ENCODE measurements at places on chromosomes 3 and 15.

- ATAC-seq, result peak; percentile 48
These were observed 93.1 kb upstream of the KBTBD8 start for GRCh38 chr3:66904831-66905493.

GRCh38 chr15:68499620-68500312, 67.8 kb upstream of the ITGA11 start:
- no peak for ATAC-seq

DNA sequence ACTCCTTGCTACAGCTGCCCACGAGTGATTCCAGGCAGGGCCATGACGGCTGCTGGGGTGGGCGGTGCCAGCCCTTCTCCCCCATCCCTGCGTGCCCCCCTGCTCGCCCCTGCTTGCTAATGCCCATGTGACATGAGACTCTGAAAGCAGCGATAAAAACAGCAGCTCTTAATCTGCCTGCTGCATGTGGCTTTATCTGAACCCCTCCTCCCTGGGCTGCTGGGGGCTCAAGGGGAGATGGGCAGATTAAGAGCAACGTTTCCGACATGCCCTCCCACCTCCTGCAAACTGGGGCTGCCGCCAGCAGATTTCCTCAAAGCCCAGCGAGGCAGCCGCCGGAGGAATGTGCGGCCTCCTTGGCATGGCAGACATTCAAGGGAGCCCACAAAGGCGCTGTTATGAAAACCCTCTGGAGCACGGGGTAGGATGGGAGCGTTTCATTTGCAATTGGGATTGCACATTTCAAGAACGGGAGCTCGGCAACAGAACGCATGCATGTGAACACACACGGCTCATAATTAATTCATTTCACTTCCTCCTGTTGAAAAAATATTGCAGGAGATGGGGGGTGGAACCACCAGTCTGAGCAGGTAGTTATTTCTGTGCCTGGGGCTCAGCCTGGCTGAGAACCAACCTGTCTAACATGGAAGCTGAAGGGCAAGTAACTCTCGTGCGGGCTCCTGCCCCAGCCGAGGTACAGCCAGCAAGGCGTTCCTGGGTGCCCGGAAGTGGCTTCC, 504.2 kb upstream of the PROK2 start:
- peak; percentile 66 for ATAC-seq

DNA sequence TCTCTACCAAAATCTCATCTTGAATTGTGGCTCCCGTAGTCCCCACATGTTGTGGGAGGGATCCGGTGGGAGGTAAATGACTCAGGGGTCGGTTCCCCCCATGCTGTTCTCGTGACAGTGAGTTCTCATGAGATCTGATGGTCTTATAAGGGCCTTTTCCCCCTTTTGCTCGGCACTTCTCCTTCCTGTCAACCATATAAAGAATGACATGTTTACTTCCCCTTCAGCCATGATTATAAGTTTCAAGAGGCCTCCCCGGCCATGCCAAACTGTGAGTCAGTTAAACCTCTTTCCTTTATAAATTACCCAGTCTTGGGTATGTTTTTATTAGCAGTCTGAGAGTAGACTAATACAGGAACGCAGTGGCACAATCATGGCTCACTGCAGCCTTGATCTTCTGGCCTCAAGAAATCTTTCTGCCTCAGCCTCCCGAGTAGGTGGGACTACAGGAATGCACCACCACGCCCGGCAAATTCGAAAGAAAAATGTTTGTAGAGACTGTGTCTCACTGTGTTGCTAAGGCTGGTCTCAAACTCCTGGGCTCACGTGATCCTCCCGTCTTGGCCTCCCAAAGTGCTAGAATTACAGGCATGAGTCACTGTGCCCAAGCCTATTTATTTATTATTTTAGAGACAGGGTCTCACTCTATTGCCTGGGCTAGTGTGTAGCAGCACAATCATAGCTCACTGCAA, 101.0 kb downstream of the ATP10A start:
- ATAC-seq, result no peak

DNA sequence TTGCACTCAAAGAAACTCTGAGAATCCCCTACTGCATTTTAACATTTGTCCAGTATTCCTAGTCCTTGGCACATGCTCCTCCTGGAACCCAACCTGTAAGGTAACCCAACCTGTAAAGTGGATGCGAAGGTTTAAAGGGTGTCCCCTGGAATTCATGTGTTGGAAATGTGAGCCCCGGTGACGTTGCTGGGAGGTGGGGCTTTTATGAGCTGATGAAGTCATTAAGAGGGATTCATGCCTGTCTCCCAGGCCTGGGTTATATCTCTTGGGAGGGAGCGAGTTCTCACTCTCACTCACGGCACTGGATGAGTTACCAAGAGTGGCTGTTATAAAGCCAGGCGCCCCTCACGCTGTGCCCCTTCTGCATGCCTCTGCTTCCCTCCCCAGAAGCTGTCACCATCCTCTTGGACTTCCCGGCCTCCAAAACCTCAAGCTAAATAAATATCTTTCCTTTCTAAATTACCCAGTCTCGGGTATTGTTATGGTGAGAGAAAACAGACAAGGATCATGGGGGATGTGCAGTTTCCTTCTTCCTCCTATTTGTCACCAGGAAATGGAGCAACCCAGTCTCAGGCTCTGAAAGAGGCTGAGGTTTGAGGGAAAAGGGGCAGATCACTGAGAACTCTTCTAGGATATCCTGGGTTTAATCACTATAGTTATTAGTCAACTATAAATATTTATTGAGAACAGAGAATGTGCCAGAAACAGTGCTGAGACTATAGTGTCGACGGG, 7.6 kb downstream of the XXYLT1 start:
- ATAC-seq, result no peak

DNA sequence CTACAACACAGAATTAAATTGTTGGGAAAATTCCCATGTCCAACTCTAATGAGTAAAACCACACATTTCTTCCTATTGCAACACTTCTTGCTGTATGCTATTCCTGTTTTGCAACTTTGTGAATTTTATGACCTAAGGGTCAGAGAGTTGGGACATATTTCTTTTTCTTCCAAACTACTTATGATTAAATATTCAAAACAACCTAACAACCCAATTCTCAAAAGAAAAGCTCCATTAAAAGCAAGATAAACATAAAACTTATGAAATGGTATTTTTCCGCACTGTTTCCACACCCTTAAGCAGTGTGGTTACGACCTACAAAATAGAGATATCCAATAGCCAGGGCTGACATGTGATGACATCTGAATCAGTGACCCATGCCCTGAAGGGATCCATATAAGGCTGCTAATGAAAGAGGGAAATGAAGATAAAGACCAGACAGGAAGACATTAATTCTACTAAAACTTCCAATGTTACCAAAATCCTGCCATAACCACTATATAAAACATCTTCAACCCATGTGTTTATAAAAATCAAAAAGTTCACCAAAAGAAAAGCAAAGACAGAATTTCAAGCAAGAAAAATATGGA, 45.6 kb downstream of the DMXL2 start:
- no peak for ATAC-seq

DNA sequence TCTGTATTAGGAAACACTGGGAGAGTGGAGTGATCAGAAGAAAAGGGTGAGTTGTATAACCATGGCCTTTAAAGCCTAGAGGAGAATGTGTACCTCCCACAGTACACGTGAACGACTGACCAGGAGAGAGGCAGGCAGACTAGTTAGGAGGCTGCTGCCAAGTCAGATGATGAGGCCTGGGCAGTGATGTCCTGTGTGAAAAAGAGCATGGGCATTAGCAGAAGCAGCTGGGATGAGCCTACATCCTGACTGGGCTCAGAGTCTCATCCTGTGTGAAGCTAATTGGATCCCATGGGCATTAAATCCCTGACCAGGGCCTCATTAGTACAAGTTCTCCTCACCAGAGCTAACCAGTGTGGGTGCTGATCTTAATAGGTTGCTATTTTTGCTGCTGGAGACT, 89.1 kb upstream of the SLC2A2 start:
- ATAC-seq, result peak; percentile 36

DNA sequence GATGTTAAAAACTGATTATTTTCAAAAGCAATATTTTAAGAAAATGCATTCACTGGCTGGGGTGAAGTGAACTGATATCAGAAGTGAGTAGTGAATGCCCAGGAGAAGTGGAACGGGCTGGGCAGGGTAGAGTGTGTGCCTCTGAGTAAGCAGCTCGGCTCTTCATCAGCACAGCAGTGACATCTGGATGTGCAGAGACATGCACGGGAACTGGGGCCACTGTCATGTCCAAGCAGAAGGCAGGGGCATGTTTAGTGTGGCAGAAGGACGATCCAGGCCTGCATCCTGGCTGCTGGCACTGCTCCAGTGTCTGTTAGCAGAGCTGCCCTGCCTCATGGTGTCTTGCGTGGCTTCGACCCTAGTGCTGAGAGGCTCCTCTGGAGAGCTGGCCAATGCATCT, 305.6 kb upstream of the LRRFIP2 start:
- ATAC-seq, result no peak

DNA sequence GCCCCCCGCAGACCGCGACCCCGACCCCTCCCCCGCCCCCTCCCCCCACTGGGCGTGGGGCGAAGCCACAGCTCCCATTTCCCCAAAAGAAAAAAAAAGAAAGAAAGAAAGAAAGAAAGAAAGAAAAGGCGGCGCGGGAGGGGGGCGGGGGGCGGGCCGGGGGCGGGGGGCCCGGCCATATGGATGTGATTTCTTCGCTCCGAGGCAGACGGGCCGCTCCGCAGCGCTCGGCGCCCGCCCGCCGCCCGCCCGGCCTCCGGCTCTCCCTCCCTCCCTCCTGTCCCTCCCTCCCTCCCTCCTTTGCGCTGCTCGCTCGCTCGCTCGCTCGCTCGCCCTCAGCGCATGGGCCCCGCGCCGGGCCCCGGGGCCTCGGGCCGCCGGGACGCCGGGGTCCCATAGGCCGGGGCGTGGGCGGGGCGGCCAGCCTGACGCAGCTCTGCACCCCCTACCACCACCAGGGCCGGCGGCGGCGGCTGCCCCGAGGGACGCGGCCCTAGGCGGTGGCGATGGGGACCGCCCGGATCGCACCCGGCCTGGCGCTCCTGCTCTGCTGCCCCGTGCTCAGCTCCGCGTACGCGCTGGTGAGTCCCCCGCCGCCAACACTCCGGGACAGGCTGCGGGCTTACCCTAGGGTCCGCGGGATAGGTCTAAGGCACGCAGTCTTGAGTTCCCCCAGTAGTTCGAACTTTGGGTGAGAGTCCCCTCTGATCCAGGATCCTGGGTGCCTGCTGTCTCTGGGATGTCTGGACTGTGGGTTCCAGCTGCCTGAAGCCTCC, 5.7 kb downstream of the PTH1R start:
- ATAC-seq, result peak; percentile 40

DNA sequence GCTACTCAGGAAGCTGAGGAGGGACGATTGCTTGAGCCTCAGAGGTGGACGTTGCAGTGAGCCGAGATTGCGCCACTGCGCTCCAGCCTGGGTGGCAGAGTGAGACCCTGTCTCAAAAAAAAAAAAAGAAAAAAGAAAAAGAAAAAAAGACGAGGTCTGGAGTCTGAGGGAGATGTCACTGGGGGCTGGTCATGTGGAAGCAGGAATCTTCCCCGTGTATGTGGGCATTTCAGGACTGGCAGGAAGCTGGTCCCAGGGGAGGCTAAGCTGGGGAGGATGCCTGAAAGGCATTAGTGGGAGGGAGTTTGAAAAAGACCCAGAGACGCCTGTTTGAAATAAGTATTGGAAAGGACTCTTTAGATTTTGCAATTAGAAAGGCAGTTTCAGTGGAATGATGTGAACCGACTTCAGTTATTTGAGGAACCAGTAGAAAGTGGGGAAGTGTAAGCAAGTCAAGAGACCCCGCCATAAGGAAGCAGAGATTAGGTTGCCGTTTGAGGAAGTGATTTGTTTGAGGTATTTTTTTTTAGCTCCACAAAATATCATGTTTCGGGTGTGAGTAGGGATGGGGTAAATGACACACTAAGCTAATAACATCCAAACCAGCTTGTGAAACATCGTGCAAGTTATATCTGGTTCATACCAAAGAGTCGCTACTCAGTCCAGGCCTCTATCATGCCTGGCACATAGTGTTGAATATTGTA, 55.5 kb downstream of the ST6GAL1 start:
- ATAC-seq, result peak; percentile 89

GRCh38 chr3:184755315-184755731, 43.5 kb upstream of the MAGEF1 start:
- ATAC-seq, result no peak

DNA sequence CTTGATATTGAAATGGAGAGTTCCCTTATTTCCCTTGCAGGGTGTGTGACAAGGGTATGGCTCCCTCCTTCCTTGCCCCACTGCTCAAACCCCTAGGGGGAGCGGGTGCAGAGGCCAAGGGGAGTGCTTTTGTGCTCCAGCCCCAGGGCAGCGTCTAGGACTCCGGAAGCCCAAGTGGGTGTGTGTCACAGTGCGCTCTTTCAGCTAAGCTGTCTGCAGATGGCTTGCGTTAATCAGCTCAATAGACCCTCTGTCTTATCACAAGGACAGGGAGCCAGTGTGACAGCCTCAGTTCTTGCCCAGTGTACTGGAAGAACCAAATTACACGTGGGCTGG, 523.6 kb upstream of the LMCD1 start:
- no peak for ATAC-seq

DNA sequence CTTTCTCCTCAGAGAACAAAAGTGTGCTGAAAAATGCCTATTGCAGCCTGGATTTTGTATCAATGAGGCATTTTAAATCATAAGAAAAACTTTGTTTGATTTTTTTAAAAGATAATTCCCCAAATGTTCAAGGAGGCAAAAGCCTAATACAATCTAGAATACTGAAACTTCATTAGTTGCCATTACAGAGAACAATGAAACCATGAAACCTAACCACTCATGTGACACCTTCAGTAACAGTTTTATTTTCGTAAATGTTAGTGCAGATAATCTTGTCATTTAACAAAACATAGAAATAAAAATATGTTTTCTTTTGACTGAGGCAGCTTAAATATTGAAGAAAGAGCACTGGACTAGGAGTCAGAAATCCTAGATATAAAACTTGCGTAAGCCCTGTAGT, 655.9 kb downstream of the RBMS3 start:
- ATAC-seq, result no peak

GRCh38 chr3:129690406-129690805, 83.9 kb upstream of the PLXND1 start:
- ATAC-seq, result peak; percentile 90

GRCh38 chr3:94249491-94250079, 186.7 kb downstream of the NSUN3 start:
- no peak for ATAC-seq

Measured in stimulated activated memory B cell treated with anti-CD40 and anti-IgM and Interleukin-4, amounts not matched to agents 10 μg/mL and 1 μg/mL and 100 μg/mL, for 72 hours (primary cell).